NCI-H146 (cell line): ENCODE measurements at places on chromosomes 12 and 14.

- DNase-seq = no peak
Observed at GRCh38 chr12:120590741-120591407, 9.7 kb upstream of the POP5 start.

- DNase-seq = no peak
Observed at GRCh38 chr12:57518176-57518919, 2.0 kb downstream of the DDIT3 start.

DNA sequence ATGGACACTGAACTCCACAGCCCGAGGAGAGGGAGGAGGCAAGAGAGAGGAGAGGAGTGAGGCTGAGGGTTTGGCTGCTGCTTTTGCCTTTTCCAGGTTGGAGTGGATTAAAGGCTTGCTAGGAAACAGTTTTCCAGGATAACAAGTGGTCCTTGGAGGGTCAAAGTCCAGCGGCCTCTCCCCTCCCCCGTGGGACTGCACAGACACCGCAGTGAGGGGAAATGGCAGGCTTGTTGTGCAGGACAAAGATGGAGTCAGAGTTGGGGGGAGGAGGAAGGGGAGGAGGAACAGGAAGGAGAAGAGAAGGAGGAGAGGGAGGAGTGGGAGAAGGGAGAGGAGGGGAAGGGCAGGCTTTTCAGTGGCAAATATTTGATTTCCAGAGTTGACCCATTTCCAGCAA lies 245.5 kb downstream of the RBM19 start:
- no peak for DNase-seq

- DNase-seq = no peak
Observed at GRCh38 chr12:124466216-124467128, 100.9 kb downstream of the NCOR2 start.

DNA sequence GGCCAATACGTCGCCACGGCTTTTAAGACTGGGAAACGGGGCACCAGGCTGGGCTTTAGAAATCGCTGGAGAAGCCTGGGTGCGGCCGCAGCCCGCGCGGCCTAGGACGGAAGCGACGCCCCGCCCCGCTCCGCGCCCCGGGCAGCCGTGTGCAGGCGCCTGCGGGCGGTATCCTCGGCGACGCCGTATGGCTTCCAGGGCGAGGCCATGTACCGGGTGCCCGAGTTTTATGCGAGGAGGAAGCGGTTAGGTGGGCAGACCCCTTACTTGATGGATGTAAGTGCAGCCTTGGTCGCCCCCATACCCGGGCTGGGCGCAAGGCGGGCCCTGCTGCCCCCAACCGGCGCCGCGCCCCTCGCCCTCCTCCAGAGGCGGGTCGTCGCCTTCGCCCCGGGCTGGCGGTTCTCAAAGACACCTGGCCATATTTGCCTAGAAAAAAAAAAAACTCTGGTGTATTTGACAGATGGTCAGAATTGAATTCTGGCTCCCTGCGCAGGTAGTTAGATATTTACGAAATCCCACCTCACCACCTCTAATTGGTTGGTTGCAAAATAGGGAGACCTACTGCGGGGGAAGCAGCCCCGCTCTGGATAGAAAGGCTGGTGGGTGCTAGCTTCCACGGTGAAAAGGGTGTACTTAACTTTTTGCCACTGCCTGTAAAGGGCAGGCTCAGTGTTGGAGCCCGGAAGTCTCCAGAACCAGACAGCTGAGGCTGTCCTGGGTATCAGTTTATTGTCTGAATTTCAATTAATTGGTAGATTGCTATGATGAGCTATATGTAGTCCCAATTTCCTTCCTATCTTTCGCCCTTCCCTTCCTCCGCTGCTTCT lies at the start of gene PPP1R36:
TSS of gene PPP1R36 (plus strand) at position 171 of the 830 bp plus-strand sequence. CDS start at position 208, 37 bp downstream.
- peak; percentile 87 for DNase-seq

GRCh38 chr12:33427071-33427470 lies 12.5 kb downstream of the SYT10 start:
- no peak for DNase-seq

GRCh38 chr14:82657186-82657675 lies 1123.6 kb upstream of the SEL1L start:
- peak; percentile 2 for DNase-seq

GRCh38 chr12:13981990-13982389 lies 588 bp upstream of the GRIN2B start:
- peak; percentile 11 for DNase-seq
